ENCODE measurements at places on chromosomes 6 and 20.
A peak's percentile ranks its signal among the peaks of the same experiment; 100 is the strongest.

DNA sequence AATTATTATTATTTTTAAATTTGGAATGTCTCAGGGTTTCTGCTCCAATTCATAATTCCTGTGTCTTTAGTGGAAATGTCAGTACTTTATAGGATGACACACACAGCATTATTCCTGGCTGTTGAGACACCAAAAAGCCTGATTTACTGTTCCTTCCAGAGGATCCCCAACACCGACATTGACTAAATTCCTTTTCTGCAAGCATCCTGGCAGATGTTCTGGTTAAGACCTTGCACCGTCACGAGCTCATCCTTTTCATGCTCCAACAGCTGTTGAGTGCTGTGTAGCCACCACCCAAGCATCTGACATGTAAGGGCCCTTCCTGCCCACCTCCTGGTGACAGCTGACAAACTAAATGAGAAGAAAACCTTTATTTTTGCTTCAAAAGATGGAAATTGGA, 284.3 kb upstream of the SULF2 start:
- no peak for DNase-seq

GRCh38 chr6:147508866-147509608, 547 bp downstream of the SAMD5 start:
- no peak for DNase-seq

- no peak for DNase-seq
Measured at GRCh38 chr20:57666106-57666833, 43.5 kb downstream of the PMEPA1 start.

DNA sequence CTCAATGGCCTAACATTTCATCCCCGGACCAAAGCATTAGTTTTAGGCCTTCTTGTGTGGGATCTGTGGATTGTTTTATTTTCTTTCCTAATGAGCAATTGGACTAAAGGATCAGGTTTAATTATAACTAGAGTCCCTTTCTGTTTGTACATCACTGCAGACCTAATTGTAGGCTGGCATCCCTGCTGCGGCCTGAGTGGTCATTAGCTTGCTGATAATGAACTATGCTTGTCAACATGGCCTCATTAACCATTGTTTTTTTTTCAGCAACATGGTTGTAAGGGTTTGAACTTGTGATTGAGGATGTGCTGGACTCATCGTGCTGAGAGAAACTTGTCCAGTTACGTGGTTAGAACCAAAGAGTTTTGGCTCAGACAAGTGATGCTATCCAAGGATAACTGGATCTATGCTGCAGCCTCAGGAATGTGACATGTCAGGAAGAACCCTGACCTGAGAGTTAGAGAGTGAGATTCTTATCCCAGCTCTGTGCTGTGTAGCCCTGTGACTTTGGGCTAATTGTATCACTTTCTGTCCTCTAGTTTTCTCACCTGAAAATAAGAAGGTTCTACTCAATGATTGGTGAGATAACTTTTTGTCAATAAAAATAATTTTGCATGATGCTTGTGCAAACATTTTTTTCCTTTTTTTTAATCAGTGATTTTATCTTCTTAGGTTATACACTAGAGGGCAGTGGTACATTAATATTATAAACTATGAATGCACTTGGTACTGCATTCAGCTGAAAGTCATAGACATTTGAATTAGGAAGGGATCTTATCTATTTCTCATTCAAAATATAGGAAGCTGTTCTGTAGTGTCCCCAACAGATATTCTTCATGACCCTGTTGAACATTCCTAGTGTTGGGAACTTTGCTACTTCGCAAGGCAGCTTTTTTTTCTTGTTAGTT, 140.9 kb downstream of the RNF144B start:
- DNase-seq: no peak

DNA sequence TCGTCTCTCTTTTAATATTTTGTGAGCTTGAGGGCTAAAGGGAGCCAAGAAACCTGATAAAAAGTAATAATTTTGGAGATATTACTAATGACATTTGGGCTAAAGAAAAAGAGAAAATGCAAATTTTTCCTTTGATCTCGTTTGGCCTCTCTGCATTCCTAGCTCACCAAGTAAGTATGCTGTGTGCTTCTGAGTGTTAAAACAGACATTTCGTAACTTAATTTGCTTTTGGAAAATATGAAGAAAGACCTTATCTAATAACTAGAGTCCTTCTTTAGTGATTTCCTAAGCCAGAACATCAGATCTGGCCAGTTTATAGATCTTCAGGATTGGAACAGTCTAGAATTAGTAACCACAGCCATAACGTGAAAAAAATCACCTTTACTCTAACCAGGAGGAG, 872.9 kb upstream of the SLC35B3 start:
- no peak for DNase-seq

DNA sequence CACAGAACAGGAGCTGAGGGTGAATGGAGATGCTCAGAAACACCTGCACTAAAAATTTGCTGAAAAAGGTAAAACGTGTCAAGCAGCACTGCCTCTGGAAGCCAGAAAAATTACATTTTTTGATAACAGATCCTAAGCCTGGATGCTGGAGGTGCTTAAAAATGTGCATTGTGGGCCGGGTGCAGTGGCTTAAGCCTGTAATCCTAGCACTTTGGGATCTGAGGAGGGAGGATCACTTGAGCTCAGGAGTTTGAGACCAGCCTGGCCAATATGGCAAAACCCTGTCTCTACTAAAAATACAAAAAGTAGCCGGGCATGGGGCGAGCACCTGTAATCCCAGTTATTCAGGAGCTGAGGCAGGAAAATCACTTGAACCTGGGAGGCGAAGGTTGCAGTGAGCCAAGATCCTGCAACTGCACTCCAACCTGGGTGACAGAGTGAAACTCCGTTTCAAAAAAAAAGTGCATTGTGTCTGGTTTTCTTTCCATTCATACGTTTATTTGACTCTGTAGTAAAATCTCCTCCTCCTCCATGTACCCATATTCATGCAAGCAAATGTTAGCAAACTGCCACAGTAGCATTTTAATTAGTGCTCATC, 587 bp upstream of the BTN3A1 start:
- DNase-seq: no peak

DNA sequence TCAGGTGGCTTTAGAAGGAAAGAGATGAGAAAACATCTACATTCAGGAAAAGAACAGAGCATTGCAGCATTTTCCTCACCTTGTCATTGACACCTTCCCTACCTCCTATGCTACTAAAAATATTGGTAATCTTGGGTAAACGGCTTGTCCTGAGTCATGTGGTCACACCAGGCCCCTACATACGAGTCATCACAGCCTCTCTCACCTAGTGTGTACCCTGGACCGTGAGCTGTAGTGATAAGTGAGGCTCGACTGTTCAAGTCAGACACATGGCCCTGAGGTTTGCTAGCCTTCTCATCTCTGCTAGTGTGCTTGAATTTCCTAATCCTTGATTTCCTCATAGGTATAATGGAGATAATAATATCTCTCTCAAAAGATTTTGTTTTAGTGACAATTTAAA, 29.6 kb upstream of the TMEM244 start:
- DNase-seq: no peak

- DNase-seq: no peak
Measured at GRCh38 chr20:16569246-16570153, 3.7 kb downstream of the KIF16B start.

- DNase-seq: no peak
Measured at GRCh38 chr20:40675599-40676221, 13.3 kb downstream of the MAFB start.

DNA sequence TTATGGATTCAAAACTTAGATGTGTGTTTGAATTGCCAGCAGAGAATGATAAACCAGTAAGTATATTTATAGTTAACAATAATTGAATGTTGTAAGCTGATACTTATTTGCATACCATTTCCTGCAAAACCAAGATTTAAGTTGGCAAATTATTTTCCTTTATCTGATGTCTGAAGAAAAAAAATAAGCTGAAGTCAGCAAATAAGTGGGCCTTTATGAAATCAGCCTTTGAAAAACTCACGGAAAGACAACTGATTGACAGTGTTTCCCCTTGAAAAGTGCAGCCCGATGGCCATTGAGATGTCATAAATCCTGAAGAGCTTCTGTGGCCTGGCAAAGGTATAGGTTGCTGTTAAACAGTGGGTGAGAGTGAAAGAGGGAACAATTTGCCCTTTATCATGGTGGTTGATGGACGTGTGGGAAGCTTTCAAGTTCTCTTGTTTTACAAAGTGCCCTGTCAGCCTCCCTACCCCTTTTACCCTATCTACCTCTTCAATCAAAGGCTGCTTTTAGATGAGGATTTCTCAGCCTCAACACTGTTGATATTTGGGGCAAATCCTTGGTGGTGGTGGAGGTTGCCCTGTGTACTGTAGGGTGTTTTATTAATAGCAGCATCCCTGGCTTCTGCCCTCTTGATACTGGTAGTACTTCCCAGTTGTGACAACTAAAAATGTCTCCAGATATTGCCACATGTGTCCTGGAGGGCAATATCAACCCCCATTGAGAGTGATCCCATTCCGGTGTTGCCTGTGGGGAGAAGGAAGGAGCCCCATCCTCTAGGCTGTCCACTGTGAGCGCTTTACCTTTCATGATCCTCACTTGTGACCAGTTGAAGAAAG, 50.2 kb downstream of the VAPB start:
- no peak for DNase-seq

GRCh38 chr6:84074988-84075781, 41.6 kb downstream of the MRAP2 start:
- DNase-seq: no peak

- DNase-seq: no peak
Measured at GRCh38 chr6:72950114-72950860, 275.0 kb downstream of the KHDC1L start.

DNA sequence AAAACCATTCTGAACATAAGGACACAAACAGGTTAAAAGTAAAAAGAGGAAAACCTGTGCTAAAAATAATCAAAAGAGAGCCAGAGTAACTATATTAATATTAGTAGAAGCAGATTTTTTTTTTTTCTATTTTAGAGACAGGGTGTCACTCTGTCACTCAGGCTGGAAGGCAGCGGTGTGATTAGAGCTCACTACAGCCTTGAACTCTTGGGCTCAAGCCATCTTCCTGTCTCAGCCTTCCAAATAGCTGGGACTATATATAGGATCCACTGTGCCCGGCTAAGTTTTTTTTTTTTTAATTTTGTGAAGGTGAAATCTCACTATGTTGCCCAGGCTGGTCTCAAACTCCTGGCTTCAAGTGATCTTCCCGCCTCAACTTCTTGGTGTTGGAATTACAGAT, 33.4 kb upstream of the PLN start:
- DNase-seq: no peak

DNA sequence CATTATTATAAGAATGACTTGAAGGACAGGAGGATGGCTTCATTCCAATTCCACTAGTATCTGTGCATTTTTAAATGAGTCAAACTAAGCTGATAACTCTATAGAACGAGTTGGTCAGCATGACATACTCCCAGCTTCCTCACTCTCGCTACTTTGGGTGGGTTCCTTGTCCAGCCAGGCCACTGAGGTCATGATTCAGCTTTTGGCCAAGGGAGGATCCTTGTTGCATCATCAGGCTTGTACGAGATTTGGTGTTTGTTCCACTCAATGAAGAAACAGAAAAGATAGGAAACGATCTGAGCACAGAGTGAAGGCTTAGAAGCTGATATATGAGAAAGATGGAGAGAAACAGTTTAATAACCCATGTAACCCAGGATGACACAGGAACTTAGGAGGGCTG, 19.8 kb downstream of the NEDD9 start:
- DNase-seq: peak; percentile 67

DNA sequence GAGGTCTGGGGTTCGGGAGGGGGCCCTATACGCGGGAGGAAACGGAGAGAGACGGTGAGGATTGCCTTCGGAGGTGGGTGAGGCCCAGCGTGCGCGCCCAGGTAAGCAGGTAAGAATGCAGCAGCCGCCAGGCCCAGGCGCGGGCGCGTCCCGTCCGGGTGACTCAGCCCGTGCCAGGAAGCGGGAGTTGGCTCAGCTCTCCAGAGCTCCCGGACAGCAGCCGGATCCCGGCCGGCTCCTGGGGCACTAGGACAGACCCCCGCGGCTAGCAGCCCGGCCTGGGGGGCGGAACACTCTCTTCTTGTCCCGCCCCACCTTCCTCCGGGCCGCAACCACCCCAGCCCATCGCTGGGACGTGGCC, 1.5 kb upstream of the MDFI start:
- DNase-seq: no peak

GRCh38 chr6:53293691-53294090, 55.1 kb downstream of the ELOVL5 start:
- no peak for DNase-seq

DNA sequence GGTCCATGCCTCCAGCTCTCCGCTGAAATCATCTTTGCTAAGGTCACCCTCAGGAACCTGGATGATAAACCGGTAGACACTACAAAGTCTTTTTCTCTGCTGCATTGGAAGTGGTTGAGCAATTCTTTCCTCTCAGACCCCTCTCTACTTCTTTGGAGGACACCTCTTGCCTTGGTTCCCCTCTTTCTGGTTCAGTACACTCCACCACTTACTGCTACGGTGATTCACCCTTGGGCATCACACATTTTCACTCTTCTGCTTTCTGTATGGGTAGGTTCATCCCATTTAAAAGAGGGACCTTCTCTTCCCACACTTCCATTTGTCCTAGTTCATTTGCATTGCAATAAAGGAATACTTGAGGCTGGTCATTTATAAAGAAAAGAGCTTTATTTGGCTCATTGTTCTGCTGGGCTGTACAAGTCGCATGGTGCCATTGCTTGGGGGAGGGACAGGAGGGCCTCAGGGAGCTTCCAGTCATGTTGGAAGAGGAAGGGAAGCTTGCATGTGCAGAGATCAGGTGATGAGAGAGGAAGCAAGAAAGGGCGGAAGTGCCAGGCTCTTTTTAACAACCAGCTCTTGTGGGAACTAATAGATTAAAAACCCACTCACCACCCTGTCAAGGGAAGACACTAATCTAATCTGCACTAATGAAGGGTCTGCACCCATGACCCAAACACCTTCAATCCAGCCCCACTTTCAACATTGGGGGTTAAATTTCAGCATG, 149.7 kb upstream of the TMEM170B start:
- DNase-seq: no peak

GRCh38 chr6:131001945-131002660, 60.9 kb downstream of the EPB41L2 start:
- no peak for DNase-seq

DNA sequence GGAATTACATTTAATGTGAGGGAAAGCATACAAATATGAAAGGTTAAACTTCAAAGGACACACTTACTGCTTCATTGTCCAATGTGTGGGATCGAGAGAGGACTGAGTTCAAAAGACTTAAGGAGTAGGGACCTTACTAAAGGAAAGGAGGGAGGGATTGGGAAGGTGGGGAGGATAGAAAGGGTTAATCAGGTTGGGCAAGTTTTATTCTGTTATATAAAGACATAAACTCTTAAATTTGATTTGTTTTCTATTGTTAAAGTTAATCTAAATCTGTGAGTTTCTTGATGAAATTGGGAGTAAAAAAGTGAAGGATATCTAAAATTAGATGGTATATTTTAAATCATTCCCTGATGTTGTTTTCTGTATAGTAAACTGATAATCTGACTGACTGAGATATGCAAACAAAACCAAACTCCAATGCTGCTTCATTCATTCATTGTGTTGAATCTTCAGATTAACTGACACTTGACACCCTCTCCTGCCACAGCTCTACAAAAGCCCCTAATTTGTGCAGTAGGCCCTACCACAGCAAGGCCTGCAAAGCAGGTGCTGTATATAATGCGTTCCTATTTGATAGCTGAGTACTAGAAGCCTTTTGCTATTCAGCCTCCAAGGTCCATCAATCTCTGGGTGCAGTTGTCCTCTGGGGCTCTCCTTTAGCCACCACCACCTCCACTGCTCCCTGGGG, 1.3 kb upstream of the UBE2J1 start:
- no peak for DNase-seq

Data from CD4-positive, alpha-beta T cell treated with Interleukin-1 beta for 1 hour (primary cell).